ENCODE measurements at places on chromosomes 3 and 15.

DNA sequence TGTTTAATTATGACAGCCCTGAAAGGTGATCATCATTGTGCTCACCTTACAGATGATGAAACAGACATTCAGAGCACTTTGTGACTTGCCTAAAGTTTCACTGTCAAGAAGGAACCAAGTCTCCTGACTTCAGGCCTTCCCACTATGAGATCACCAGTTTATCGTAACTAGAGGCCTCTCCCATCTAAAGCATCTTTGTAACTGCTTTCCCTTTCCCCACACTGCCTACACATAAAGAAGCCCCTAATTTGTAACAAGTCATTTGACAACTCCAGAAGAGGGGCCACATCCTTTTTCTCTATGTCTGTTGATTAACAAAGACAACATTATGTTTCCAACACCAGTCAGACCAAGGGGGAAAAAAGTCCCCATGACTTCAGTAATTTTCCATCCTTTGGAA lies 1.1 kb downstream of the KLHL6 start:
- no peak for DNase-seq

DNA sequence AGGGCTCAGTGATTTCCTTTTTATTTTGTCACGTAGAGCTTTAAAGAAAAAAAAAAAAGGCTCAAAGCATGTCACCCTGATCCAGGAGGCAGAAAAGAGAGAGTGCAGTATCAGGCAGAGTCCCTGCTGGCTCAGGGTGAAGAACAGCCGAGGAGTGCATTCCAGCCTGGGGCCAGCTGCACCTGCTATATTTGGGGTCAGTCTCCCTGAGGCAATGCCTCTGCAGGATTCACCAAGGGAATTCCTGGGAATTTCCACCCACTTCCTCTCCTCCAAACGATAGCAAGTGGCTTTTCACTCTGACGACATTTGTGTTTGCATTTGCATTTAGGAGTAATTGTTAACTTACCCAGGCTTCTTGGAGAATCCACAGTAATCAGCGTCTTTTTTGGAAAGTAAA lies 202.9 kb upstream of the CTNNB1 start:
- DNase-seq: no peak

- no peak for DNase-seq
Measured at GRCh38 chr3:167740961-167741587, 5.6 kb downstream of the SERPINI1 start.

DNA sequence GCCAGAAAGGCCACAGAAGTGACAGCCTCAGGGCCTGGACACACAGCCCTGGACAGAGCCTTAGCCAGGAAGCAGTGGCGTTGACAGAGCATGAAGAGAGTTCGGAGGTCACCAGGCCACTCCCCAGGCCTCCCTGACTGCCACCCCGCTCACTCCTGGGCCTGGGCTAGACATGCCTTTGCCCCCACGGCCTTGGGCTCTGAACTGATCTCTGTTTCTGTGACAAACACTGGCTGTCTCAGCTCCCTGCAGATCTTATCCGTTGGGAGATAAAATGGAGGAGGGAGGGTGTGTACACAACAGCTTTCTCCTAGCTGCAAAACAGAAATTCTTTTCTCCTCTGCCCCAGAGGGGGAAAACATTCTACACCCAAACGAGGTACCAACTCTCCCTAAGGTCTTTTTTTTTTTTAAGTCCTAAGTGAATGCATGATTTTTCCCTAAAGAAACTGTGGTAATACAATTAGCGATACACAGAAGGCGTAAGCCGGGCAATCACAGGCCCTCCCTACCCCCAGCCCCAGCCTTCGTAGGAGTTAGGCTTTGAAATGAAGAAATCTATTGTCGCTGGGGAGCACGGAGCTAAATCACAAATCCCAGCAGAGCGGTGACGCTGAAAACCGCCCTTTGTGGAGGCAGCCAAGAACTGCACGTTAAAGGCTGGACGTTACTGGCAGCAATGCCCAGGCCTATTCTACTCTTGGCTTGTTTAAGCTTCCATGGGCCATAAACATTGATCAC lies 45.0 kb downstream of the SRGAP3 start:
- no peak for DNase-seq

GRCh38 chr15:54033356-54033860 lies 55.2 kb downstream of the UNC13C start:
- no peak for DNase-seq

DNA sequence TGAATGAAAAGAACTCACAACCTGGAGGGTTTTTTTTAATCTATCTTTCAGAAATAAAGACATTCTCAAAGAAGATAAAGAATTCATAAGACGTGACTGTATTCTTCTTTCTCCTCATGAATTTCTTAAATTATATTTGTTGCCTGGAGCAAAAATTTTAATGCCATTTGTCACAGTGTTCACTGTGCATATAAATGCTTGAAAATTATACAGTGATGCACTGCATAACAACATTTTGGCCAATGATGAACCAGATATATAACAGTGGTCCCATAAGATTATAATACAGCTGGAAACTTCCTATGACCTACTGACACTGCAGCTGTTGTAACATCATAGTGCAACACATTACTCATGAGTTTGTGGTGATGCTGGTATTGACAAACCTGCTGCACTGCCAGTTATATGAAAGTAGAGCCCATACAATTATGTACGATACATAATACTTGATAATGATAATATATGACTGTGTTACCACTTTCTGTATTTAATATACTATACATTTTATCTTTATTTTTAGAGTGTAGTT lies 67.3 kb downstream of the P2RY1 start:
- no peak for DNase-seq

DNA sequence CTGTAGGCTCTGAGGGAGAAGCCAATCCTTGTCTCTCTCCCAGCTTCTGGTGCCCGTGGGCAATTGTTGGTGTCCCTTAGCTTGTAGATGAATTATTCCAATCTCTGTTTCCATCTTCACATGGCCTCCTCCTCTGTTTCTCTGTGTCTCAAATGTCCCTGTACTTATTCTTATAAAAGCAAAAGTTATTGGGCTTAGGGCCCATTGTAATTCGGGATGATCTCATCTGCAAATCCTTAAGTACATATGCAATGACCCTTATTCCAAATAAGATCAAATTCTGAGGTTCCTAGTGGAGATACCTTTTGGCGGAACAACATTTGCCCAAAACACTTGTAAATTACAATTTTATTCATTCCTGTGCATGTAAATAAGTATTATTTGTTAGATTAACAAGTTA lies 147.4 kb upstream of the EPHA3 start:
- DNase-seq: no peak

GRCh38 chr3:162742159-162742717 lies 1245.6 kb downstream of the OTOL1 start:
- DNase-seq: no peak

DNA sequence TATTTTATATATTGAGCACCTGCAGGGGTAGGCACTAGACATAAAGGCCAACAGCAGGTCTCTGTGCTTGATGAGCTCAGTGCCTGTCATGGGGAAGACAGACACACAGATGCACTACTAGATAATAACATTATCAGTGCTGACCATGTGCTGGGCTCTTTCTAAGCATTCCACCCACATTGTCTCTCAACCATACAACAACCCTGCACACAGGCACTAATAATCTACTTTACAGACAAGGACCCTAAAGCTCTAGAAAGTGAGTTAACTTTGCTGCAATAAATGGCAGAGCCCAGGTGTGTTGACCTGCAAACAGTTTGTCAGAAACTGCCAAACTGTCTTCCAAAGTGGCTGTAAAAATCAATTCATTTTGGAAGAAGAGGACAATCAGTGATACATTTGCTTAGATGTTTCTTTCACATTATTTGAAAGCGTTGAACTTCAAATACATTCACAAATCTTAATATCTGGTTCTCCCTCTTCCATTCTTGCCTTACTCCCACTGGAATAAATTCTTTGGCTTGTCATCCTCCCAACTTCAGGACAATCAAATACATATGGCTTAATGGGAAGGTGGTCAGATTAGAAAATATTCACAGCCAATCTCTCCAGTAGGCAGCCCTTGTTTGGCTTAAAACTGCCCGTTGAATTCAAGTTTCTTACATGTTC lies 11.0 kb upstream of the PP2D1 start:
- no peak for DNase-seq
